ENCODE measurements at places on chromosomes 6 and 20.

DNA sequence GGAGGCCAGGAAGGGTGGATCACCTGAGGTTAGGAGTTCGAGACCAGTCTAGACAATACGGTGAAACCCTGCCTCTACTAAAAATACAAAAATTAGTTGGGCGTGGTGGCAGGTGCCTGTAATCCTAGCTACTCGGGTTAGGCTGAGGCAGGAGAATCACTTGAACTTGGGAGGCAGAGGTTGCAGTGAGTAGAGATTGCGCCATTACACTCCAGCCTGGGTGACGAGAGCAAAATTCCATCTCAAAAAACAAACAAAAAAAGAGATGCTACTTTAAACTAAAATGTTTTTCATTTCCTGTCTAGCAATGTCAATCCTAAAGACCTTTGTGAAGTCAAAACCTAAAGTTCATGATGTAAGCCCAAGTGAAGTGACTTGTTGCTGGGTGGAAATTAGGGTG lies 12.9 kb downstream of the DSN1 start:
- DNase-seq, result no peak

GRCh38 chr6:41524634-41525011 lies 21.6 kb upstream of the FOXP4 start:
- DNase-seq, result no peak

GRCh38 chr6:30491991-30492952 lies 3.0 kb downstream of the HLA-E start:
- DNase-seq, result no peak

GRCh38 chr6:1250489-1251197 lies 61.3 kb upstream of the FOXQ1 start:
- DNase-seq, result no peak

GRCh38 chr20:53581444-53582250 lies 12.0 kb downstream of the ZNF217 start:
- DNase-seq, result no peak
